Urothelium cell line (cell line): ENCODE measurements at places on chromosomes 12 and 14.

GRCh38 chr12:27277846-27278260 is 33.8 kb downstream of the STK38L start:
- peak; percentile 17 for DNase-seq

DNA sequence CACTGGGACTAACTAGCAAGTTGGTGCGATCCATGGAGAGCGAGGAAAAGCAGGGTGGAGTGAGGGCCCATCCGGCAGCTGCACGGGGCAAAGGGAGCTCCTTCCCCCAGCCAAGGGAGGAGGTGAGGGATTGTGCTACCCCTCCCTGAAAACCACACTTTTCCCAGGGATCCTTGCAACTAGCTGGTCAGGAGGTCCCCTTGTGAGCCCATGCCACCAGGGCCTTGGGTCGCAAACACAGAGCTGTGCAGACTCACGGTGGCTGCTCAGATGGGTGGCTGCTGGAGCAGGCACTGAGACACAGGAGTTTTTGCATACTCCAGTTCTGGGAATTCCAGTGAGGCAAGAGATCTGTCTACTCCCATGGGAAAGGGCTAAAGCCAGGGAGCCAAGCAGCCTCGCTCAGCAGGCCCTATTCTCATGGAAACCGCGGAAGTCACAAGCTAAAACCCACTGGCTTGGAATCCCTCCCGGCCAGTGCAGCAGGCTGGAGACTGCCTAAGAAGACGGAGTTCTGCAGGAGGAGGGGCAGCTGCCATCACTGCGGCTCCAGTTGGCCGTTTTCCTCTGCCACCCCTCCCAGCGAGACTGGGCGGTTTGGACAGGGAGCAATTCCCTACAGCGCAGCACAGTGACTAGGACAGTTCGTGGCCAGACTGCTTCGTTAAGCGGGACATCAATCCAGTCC is 10.9 kb upstream of the ZNF705A start:
- no peak for DNase-seq

GRCh38 chr14:28102001-28102400 is 664.6 kb upstream of the FOXG1 start:
- DNase-seq, result no peak

DNA sequence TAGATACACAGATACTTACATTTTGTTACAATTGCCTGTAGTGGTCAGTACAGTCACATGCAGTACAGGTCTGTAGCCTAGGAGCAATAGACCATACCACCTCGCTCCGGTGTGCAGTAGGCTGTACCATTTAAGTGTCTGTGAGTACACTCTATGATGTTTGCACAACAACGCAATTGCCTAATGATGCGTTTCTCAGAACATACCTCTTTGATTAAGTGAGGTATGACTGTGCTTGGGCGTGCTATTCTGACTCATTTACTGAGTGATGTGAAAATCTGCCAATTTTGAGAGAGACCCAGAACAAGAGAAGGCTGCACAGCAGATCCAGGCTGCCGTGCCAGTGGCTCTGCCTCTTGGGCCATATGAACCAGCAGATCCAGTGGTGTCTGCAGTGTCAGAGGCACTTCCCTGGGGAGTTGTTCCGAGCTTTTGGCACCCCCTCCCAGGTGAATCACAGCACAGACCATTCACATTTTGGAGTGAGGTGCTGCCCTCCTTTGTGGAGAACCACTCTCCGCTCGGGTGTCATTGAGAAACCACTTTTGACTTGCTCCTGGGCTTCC is 20.4 kb downstream of the DLK1 start:
- DNase-seq, result peak; percentile 12

- peak; percentile 83 for DNase-seq
Measured at GRCh38 chr14:34650786-34651584, 21.0 kb upstream of the SNX6 start.

- no peak for DNase-seq
Measured at GRCh38 chr14:105212541-105213300, 31.6 kb upstream of the NUDT14 start.

- DNase-seq, result no peak
Measured at GRCh38 chr14:73784988-73785313, 66.7 kb upstream of the PTGR2 start.

GRCh38 chr12:124140944-124141486 is 153.9 kb upstream of the RFLNA start:
- DNase-seq, result no peak

- no peak for DNase-seq
Measured at GRCh38 chr12:121252712-121253345, 42.9 kb downstream of the P2RX4 start.

DNA sequence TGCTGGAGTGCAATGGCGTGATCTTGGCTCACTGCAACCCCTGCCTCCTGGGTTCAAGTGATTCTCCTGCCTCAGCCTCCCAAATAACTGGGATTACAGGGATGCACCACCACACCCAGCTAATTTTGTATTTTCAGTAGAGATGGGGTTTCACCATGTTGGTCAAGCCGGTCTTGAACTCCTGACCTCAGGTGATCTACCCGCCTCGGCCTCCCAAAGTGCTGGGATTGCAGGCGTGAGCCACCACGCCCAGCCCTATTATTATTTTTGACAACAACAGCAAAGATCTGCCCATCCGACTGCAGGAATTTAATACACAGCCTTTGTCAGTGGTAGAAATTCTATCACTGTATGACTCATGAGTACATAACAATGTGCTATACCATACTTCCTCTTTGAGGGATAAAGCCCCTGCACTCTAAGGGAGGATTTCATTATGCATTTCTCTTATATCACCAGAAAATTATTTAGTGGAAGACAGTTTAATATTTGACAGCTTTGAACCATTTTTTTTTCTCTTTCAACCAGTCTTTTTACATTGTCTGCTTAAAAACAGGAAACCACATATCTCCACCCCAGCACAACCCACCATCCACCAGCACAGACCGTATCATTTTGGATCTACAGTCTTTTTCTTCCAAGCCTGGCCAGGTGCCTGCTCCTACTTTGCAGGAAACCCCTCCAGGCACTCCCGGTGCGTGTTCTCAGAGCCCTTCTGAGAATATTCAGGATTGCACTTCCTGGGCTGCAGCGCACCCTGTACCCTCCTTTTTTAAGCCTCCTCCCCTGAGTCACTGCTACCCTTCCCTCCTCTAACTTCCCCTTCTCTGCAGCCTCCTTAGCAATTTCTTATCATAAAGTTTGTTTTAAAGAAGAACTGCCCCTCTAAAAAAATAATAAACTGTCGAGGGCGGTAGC is 594 bp downstream of the ARHGDIB start:
- peak; percentile 38 for DNase-seq

GRCh38 chr12:127237151-127237550 is 1029.8 kb upstream of the TMEM132C start:
- no peak for DNase-seq

GRCh38 chr14:54329082-54329695 is 67.6 kb upstream of the CDKN3 start:
- DNase-seq, result peak; percentile 88

GRCh38 chr12:24929953-24930352 is 18.9 kb downstream of the BCAT1 start:
- no peak for DNase-seq

- DNase-seq, result no peak
Measured at GRCh38 chr12:3622822-3623690, 129.9 kb downstream of the CRACR2A start.

DNA sequence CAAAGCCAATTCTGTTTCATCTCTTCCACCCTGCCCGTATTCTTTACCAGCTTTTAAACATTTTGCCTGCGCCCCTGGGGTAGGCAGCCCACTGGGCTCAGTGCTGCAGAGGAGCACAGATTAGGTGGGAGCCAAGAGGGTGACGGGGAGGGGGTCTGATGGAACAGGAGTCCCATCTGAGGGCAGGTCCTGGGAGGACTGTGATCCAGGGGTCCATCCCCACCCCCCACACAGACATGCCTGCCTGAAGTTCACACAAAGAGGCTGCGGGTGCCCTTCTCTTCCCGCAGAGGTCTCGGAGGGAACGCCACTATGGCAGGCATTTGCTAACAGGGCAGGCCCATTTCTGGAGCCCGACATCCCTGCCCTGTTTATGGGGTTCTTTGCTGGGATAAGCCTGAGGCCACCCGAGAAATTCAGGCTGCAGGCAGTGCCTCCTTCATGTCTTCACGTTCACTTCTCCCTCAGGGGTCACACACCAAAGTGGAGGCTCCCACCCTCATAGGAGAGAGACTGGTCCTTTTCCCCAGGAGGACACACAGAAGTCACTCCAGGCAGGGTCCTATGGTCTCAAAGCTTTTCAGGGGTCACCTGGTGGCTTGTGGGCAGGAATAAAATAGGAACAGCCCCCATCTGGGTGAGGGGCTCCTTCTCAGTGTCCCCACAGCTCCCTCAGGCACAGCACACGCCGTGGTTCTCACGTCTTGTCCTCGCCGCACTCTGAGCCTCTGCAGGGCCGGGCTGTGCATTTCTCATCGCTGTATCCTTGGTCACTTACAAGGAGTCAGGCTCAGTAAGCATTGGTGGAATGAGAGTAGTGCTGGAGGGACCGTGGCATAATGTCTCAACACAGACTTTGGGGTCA is 12.9 kb downstream of the VASH1 start:
- no peak for DNase-seq

DNA sequence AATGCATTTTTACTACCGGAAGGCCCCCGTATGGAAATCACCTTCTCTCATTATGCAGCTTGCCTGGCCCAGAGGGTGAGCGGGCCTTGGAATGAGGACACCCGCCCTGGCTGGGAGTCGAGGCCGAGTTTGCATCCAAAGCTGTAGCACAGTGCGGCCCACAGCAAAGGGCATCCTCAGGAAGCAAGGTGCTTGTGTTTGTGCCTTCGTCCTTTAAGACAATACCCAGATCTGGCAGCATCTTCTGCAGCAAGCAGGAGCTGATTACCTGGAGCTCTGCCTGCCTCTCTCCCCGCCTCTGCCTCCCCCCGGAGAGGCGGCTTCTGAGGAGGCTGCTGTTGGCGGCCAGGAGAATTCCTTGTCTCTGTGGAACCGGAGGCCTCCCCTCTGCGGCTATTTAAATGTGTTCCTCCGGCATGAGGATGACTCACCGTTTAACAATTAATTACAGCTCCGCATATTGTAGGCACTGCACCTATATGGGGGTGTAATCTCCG is 145.3 kb downstream of the CACNA1C start:
- DNase-seq, result peak; percentile 92

- peak; percentile 76 for DNase-seq
Measured at GRCh38 chr14:92986254-92987147, 63.6 kb downstream of the CHGA start.

GRCh38 chr14:59125156-59125555 is 63.3 kb upstream of the DAAM1 start:
- DNase-seq, result no peak

DNA sequence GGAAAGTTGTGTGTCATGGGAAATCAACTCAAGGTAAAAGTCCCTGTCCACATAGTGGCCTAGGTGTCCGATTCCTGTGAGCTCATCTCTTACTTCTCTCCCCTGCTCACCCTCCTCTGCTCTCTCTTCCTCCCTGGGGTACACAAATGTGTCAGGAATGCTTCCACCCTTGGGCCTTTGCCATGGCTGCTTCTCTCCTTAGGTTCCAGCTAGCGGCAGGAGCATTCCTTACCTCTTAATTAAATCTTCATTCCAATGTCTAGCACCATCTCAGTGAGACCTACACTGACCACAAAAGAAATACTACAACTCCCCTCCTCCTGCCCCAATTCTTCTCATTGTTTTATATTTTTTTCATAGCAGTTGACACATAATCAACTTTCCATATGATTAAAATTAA is 298.6 kb downstream of the PDZRN4 start:
- peak; percentile 55 for DNase-seq

- DNase-seq, result no peak
Measured at GRCh38 chr12:52575256-52575655, 1.6 kb upstream of the KRT74 start.

DNA sequence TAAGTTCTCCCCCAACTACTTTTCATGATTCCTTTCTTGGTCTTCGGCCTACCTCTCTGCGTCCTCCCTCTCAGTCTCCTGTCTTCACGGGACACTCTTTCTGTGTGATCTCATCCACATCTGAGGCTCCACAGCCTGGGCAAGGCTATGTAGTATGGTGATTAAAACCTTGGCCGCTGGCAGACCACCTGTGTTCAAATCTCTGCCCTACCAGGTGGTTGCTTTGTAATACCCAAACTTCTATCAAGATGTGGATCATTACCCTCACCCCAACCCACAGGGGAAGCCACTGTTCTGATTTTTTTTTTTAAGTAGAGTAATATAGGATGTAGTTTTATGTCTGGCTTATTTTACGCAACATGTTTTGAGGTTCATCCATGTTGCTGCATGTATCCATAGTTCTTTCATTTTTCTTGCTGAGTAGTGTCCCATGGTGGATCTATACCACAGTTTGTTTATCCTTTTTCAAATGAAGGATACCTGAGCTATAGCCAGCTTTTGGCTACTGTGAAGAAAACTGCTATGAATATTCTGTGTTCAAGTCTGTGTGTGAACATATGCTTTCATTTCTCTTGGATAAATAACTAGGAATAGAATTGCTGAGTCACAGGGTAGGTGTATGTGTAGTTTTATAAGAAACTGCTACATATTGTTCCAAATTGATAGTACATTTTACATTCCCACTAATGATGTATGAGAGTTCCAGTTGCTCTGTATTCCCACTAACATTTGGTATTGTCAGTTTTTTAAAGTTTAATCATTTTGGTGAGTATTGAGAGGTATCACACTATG is 8.3 kb upstream of the STAT6 start:
- no peak for DNase-seq

- DNase-seq, result no peak
Measured at GRCh38 chr12:20400003-20400402, 31.7 kb downstream of the PDE3A start.

DNA sequence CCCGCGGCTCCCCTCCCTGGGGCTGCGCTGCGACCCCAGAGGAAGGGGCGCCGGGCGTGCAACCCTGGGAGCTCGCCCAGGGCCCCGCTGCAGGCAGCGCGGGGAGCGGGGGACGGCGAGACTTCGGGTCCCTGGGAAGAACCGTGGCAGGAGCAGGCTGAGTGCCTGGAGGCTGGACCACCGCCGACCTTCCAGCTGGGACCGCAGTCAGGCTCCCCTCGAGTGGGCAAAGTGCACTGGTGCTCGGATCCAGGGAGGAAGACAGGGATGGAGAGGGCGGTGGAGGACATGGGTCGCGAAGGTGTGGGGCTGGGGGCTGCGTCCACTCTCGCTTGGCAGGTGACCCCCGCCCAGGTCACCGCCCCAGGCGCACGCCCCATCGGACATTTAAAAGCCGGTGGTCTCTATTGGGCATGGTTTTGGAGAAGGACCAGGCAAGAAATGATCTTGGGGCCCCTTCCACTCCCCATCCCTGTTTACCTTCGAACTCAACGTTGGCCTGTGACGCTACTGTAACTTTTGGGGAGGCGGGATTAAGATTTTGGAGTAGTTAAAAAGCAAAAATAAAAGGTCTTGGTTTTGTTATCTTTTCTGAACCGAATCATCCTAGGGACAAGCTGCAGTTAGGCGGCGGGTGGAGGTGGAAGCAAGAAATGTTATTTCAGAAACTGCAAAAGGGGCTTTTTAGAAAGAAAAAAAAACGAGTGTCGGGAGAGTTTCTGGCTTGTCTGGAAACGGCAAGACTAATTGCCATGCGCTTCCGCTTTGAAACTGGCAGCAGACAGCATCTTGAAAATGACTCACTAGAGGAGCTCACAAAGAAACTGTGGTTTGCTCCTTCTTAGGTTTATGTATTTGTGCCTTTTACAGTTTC is 1.0 kb downstream of the ELK3 start:
- peak; percentile 53 for DNase-seq

GRCh38 chr12:95605087-95605486 is 53.8 kb upstream of the USP44 start:
- peak; percentile 71 for DNase-seq

- DNase-seq, result no peak
Measured at GRCh38 chr14:105140581-105140980, 28.0 kb downstream of the JAG2 start.

- DNase-seq, result no peak
Measured at GRCh38 chr14:63952933-63953437, 100.2 kb downstream of the SYNE2 start.

- no peak for DNase-seq
Measured at GRCh38 chr12:12069821-12070548, 754 bp upstream of the BCL2L14 start.
